ENCODE measurements at places on chromosomes 2 and 18.

DNA sequence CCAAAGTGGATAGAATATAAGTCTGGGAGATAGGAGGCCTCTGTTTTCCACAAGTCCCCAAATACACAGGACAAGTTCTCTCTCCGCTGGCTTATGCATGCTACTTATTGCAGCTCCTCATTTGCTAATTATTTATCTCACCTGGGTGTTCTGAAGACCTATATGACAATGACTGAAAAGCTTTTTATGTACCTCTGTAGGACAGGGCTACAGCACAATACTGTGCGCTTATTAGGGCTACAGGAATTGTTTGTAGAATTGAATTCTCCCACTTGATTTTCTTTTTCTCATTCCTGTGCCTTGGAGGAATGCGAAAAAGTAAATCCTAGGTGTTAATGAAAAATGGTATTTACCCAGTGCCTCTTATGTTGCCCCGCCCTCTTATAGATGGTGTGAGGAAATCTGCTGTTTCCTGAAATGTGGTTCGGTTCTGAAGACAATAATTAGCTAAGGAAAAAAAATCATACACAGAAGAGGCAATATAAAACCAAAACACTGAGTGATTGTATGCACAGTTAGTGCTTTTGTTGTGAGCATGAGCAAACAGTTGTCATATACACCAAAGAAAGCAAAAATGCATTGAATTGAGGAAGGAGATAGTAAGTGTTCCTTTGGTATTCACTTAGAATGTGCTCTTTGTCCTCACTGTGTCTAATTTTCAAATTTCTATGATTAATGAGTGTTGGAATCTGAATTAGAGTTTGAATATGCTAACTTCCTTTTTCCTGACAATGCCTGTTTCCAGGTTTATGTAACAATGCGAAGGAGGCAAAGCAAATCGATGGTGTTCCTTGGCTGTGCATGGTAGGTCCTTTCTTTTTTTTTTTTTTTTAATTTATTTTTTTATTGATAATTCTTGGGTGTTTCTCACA lies 78.7 kb upstream of the PNPT1 start:
- DNase-seq = no peak

DNA sequence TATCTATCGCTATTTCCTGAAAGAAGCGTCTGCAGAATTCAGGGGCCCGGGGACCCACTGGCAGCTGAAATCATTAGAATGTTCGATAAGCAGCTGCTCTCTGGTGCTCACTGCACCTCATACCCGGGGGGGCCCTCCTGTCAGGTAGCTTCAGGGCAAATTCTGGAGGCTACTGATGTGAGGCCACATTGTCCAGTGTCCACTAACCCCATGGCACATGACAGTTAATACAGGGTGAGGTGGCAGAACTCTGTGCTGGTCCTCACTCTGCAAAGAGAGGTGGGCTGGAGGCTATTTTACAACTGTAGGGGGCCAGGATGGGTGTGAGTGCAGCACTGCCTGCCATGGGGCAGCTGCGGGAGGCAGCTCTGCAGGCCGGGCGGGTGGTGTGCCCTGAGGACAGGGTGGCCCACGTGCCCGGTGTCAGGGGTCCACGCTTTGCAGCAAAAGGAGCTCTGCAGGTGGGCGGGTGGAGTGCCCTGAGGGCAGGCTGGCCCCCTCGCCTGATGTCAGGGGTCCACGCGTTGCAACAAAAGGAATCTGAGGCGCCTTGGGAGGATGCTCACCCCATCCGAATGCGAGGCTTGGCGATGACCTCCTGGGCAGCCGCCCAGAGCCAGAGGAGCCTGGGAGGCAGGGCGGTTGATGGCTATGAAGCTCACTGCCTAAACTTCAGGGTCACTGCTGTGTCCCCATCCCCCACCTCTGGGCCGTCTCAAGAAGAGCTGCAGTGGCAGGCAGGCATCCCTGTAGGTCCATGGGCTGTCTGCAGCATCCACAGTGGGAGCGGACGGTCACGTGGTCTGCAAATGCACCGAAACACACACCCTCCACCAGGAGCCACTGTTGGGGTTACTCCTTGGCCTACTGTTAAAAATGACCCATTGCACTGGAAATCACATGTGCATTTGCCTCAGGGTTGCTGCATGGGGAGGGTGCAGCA lies 207.0 kb upstream of the SALL3 start:
- no peak for DNase-seq

DNA sequence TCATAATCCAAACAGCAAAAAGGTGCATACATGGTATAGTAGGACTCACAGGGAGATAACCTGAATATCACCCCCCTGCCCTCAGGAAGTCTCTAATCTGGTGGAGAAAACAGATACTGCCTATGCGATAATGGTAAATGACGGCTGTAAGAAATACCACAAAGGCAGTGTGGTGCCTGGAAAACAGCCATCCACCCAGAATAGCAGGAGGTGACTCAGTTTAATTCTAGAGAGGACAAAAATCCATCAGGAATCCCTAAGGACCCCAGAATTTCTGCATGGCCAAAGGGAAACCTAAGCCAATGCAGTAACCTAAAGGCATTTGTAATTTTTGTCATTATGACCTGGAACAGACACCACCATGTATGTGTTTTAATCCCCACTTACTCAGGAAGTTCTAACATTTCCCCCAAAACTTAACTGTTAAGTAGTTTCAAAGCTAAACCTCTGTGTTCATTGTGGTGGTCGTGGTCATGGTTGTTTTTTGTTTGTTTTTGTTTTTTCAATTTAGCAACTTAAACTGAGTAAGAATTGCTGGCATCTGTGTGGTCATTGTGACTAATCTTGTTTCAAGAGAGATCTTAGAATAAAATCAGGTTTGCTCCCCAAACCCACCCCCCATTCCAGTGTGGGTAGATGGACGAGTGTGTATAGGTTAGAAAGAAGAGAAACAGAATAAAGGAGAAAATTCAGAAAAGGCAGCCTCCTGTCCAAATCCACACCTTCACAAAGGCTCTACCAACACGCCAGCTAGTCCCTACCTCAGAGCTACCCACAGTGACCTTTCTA lies 121.5 kb upstream of the CDCA7 start:
- DNase-seq = no peak

DNA sequence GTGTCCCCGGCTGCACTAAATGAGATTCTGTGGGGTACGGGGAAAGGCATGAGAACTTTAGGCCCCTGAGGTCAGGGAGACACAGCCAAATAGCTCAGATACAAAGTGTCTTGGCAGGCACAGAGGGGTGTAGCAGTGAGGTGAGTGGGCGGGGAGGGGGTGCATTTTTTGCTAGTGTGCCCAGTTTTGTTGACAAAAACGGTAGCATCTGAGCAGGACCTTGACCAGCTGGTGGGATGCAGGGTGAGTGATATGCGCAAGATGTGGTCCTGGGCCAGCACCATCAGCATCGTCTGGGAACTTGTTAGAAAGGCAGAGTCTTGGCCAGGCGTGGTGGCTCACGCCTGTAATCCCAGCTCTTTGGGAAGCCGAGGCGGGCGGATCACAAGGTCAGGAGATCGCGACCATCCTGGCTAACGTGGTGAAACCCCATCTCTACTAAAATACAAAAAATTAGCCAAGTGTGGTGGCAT lies 127.3 kb upstream of the LGALSL start:
- no peak for DNase-seq

DNA sequence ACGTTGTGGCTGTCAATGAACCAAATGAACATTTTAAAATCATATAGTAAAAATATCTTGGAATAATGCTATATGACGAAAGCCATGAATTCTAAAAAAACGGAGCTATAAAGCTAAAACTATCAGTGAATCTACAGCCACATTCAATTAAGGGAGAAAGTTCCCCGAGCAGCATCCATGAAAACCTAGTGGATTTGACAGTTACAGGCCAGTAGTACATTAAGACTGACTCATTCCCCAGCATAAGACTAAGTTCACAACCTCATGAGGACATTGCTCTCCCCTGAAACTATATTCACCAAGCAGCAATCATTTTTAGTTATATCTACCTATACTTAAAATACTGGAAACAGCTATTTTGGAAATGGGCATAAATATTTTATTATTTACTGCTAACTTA lies 36.6 kb downstream of the KIDINS220 start:
- no peak for DNase-seq

DNA sequence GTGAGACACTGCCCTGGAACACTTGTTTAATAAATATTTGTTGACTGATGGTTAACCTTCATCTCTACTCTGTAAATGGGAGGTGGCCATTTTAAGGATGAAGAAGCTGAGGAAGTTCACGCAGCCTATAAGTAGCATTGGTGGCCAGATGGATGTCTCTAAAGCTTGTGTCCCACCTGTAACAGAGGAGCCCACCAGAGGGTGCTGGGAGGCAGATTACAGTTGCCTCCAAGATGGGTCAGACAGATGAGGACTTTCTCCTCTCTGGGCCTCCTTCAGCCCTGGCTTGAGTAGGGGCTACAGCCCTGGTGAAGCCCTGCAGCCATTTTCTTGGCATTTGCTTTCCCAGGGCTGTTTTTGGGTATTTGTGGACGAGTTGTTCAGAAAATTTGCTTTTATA lies 45.0 kb upstream of the MCFD2 start:
- DNase-seq = no peak

- DNase-seq = no peak
Measured at GRCh38 chr2:41068740-41069139, 616.9 kb upstream of the SLC8A1 start.

DNA sequence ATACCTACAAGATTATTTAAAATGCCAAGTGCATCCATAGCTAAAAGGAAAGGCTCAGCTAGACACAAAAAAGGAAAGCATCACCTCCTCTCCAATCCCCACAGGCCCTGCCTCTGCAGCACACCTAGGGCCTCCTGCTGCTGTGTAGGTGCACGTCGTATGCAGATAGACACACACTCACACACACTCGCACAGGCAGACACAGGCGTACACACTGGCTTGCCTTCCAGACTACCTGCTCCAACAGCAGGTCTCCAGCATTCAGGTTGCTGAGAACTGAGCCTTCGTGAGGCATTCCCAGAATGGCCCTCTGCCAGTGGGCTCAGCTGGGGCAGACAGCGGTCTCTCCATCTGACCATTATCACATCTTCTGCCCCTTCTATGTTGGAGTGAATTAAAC lies 35.3 kb upstream of the FRZB start:
- DNase-seq = no peak

DNA sequence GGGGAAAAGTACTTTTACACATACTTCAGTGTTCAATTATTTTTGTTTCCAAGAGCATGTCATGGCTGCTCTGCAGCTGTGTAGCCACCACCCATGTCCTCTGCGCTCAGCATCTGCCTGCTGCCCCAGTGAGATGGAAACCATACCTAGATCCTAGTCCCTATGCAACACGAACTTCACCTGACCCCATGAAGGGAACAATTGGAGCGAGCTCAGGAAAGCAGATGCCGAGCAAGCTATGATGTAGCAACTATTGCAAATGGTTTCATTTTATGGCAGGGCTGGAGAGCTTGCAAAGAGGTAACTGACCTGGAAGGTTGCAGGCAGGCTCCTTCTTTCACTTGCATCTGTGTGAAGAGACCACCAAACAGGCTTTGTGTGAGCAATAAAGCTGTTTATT lies 1.3 kb upstream of the CCDC141 start:
- no peak for DNase-seq

GRCh38 chr2:204505946-204506345 lies 39.3 kb upstream of the PARD3B start:
- no peak for DNase-seq

- no peak for DNase-seq
Measured at GRCh38 chr18:76246590-76246989, 248.5 kb downstream of the ZNF516 start.

DNA sequence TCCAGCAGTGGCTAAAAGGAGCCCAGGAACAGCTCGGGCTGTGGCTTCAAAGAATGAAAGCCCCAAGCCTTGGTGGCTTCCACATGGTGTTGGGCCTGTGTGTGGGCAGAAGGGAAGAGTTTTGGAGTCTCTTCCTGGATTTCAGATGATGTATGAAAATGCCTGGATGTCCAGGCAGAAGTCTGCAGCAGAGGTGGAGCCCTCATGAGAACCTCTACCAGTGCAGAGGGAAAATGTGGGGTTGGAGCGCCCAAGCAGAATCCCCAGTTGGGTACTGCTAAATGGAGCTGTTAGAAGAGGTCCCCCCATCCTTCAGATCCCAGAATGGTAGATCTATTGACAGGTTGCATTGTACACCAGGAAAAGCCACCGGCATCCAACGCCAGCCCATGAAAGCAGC lies 412.1 kb downstream of the TDRD15 start:
- no peak for DNase-seq

DNA sequence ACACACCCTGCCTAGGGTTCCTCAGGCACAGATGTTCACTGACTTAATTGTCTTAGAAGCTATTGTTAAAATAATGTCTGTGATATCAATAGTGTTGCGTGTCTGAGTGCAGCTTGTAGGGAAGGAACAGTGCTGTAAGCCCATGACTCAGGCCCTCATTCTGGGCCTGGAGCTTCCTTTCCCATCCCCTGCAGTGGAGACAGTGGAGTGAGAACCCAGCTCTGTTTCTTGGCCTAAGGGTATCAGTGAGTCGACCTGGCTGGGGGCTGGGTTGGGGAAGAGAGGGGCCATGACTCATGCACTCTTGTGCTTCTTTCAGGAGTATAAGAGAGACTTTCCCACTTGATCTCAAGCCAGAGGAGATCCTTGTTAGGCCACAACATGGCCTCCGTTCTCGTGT lies 106.8 kb downstream of the HRH4 start:
- DNase-seq = no peak

- DNase-seq = no peak
Measured at GRCh38 chr18:45962461-45962860, 4.7 kb downstream of the EPG5 start.

- no peak for DNase-seq
Measured at GRCh38 chr2:33529771-33530481, 53.5 kb downstream of the RASGRP3 start.

GRCh38 chr2:40516604-40517003 lies 64.7 kb upstream of the SLC8A1 start:
- DNase-seq = no peak

- no peak for DNase-seq
Measured at GRCh38 chr2:26396734-26397298, 4.9 kb upstream of the DRC1 start.

GRCh38 chr2:207141386-207141785 lies 24.4 kb downstream of the KLF7 start:
- no peak for DNase-seq

DNA sequence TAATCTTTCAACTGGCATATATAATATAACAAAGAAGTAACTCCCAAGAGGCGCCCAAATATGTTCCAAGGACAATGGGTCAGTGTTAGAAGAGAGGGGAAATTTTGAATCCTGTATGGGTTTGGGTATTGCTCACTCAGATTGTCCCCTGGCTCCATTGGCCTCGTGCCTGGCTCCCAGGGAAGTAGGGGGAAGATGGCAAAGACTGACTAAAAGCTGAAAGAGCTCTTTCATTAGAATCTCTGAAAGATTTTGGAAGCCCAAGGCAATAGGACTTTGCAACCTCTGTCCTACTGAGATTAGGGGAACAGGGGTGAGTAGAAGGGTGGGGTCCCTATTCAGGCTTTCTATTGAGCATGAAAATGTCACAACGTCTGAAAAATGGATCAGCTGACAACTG lies 1272.8 kb upstream of the ZEB2 start:
- no peak for DNase-seq

DNA sequence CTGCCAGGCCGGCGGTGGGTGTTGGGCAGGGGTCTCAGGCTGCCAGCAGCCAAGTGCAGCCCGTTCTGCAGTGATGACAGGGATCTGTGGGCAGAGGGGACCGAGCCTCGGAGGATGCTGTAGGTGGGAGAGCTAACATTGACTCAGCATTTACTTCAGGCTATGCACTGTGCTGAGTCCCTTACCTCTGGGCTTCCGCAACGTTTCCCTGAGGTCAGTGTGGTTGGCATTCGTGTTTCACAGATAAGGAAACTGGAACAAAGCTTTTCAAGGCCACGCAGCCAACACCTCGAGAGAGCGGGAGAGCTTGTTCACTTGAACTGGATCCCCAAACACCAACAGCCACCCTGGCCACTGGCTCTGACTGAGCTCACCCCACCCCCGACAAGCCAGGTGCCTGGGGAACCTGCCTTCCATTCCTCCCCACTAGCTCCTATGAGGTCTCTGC lies 839 bp upstream of the GPR148 start:
- DNase-seq = no peak
